ENCODE measurements at places on chromosomes 3 and 15. TPM values are rescaled to one million over a fixed set of nuclear protein-coding genes. Genes with fewer than 3 reads are reported as not detected.

- no peak for DNase-seq
Measured at GRCh38 chr3:139647866-139648435, 29.8 kb downstream of the NMNAT3 start.

DNA sequence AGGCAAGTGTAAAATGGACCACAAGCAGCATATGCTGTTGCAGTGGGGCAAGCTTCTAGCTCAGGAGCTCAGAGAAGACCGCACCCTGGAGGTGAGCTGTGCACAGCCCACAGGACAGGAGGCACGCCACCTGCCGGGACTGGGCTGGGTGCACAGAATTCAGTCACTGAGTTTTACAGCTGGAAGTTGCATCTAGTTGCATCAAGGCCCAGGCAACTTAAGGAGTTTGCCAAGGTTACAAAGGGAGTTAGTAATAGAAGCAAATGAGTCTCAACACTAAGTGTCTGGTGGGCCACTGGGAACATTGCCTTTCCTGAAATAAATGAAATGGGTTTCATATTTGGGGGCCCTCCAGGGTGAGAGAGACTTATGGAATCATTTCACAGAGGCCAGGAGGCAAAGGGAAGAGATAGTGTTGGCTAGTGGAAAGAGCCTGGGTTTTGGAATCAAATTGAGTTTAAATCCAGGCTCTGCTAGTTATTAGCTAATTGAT is 36.0 kb upstream of the TIMP4 start:
- DNase-seq: peak; percentile 58

GRCh38 chr15:35874260-35874905 is 328.4 kb upstream of the DPH6 start:
- peak; percentile 77 for DNase-seq

- DNase-seq: no peak
Measured at GRCh38 chr15:88568589-88568988, 22.1 kb upstream of the DET1 start.

- no peak for DNase-seq
Measured at GRCh38 chr3:184417619-184418327, 37.9 kb downstream of the CHRD start.

DNA sequence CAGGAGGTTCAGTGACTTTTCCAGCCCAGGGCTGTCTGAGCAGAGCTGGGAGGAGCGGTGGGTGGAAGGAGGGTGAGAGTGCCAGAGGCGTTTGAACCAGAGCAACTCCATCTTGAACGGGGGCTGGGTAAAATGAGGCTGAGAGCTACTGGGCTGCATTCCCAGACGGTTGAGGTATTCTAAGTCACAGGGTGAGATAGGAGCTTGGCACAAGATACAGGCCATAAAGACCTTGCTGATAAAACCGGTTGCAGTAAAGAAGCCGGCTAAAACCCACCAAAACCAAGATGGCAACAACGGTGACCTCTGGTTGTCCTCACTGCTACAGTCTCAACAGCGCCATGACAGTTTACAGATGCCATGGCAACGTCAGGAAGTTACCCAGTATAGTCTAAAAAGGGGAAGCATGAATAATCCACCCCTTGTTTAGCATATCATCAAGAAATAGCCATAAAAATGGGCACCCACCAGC is 60.2 kb downstream of the ABTB1 start:
- DNase-seq: no peak

DNA sequence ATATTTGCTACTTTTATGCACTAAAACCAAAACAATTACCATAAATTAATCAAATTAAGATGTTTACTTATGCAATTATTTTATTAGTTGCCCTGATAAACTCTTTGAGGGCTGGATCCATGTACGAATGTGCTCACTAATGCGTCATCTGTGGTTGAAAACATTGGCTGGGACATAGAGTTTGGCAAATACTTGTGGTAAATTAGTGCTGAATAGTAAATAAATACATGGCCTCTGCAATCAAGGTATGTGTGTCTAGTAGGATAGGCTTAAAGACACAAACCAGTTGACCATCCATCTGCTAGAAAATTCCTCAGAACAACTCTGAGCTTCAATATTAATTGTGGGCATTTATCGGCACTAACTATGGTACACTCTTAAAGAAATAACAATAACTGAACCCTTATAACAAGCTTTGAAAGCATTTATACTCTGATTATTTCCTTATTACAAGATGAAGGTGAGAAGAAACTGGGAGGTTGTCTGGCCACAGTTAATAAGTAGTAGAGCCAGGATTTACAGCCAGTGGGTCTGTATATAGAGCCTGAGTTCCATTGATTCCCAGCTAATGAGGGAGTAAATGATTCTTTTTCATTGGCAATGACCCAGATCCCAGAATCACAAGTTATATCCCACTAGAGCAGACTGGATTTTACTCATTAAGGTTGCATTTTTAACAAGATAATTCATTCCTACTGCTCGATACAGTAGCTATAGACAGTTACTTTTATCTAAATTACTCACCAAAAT is 169.5 kb upstream of the CNTN6 start:
- DNase-seq: no peak

- peak; percentile 42 for DNase-seq
Measured at GRCh38 chr15:80695099-80695910, at the start of gene ABHD17C. Gene ABHD17C, plus strand, starts transcription at chr15:80695310. Its CDS starts 120 bp downstream, at chr15:80695430.

DNA sequence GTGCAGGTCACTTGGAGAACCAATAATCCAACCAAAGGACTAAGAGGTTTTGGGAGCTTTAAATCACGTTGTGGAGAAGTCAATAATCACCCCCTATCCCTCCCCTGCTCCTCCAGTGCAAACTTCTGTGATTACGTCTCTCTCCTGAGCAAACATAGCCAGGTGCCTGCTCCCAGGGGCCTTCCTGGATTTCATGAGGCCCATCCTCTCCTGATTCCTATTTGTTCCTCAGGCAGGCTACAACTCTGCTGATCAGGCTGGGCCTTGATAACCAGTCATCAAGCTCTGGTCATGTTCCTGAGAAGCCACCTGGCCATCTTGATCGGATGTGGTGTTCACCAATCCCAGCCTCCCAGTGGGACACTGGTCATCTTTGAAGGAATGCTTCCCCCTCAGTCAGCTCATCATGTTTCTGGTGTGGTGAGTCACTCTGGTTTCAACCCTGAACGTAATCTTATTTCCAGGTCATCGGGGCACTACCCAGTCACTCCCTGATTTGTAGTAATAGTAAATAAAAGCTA is 2.9 kb upstream of the ZNF710 start:
- DNase-seq: no peak

GRCh38 chr3:53180305-53181023 is 19.5 kb downstream of the PRKCD start:
- DNase-seq: no peak

- DNase-seq: no peak
Measured at GRCh38 chr15:70222606-70223005, 124.9 kb upstream of the TLE3 start.

GRCh38 chr3:34008836-34009809 is 210.7 kb downstream of the PDCD6IP start:
- no peak for DNase-seq

GRCh38 chr3:77459926-77460325 is 420.0 kb downstream of the ROBO2 start:
- DNase-seq: no peak

- no peak for DNase-seq
Measured at GRCh38 chr3:81585056-81585455, 176.4 kb downstream of the GBE1 start.

GRCh38 chr15:49045751-49046219 is 461 bp downstream of the SECISBP2L start:
- peak; percentile 20 for DNase-seq

DNA sequence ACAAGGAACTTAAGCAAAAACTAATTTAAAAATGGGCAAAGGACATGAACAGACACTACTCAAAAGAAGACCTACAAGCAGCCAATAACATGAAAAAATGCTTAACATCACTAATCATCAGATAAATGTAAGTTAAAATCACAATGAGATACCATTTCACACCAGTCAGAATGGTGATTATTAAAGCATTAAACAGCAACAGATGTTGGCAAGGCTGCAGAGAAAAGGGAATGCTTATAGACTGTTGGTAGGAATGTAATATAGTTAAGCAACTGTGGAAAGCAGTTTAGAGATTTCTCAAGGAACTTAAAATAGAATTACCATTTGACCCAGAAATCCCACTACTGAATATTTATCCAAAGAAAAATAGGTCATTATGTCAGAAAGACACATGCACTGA is 482.2 kb downstream of the SQOR start:
- DNase-seq: no peak

GRCh38 chr3:113136071-113136470 is 75.3 kb upstream of the BOC start:
- no peak for DNase-seq

DNA sequence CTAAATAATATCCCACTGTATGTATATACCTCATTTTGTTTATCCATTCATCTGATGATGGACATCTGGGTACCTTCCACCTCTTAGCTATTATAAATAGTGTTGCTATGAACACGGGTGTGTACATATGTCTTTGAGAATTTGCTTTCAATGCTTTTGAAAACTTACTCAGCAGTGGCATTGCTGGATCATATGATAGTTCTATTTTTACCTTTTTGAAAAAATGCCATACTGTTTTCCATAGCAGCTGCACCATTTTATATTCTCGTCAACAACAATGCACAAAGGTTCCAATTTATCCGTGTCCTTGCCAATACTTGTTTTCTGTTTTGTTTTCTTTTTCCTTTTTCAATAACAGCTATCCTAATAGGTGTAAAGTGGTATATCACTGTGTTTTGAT is 77.1 kb downstream of the PEAK1 start:
- DNase-seq: no peak

DNA sequence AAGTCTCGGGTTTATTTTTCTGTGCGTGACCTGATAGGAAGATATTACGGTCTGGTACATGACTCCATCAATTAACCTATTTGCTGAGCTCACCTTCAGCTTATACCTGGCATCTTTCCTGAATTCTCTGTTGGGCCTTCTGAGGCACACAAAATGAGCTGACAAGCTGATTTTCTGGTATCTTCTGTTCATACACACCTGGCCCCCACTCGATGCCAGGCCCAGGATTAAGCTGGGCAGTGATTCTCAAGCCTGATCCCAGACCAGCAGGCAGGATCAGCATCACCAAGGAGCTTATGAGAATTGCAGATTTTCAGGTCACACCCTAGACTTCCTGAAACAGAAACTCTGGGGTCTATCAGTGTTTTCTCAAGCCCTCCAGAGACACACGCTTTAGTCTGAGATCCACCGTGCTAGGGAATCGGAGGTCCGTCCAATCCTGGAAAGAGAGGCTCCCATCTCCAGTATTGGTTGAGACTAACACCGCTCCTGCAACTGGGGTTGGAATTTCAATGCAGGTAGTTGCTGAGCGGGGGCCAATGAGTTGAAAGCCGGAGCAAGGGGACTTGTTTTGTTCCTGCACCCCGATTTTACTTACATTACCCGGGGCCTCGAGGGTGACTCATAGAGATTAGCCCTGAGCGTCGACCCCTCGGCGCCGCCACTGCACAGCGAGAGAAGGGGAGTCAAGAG is 636 bp upstream of the EIF1B start:
- DNase-seq: no peak

IMPG2 gene
- total RNA-seq: 0.03 TPM

ASB14 gene
- not detected for total RNA-seq

TMEM266 gene
- total RNA-seq: 0.07 TPM

GPR171 gene
- total RNA-seq: not detected

LIPH gene
- 0.03 TPM for total RNA-seq

Data from foreskin keratinocyte (primary cell).